ENCODE measurements at places on chromosomes 11 and 22. TPM values are rescaled to one million over a fixed set of nuclear protein-coding genes. Genes with fewer than 3 reads are reported as not detected.

DNA sequence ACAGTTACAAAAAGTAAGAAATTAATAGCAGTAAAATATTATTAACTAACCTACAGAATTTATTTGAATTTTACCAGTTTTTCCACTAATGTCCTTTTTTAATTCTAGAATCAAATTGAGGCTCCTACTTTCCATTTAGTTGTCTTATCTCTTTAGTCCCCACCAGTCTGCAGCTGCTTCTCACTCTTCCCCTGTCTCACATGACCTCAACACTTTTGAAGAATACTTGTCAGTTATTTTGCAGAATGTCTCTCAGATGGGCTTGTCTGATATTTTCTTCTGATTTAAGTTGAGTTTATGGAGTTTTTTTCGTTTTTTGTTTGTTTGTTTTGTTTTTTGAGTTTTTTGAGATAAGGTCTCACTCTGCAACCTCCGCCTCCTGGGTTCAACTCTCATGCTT lies 74.3 kb upstream of the ADORA2A start:
- DNase-seq, result no peak

DNA sequence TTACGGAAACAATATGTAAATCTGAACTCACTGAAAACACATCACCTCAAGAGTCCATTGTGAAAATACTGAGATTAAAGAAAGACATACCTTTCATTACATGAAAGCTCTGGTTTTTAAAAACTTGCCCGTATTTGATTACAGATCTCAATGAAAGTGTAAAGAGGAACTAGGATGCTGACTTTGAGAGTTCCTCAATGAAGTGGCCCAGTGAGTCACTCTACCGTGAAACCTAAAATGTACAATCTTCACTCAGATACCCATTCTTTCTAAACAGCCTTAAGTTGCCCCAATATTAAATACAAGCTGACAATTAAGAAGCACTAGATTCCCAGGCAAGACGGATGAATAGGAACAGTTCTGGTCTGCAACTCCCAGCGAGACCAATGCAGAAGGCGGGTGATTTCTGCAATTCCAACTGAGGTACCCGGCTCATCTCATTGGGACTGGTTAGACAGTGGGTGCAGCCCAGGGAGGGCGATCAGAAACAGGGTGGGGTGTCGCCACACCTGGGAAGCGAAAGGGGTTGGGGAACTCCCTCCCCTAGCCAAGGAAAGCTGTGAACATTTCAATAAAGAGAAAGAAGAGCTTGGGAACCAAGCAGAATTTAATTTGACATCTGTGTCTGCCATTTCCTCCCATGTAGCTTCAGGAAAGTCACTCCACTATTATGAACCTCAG lies 33.8 kb upstream of the OR9G4 start:
- no peak for DNase-seq

DNA sequence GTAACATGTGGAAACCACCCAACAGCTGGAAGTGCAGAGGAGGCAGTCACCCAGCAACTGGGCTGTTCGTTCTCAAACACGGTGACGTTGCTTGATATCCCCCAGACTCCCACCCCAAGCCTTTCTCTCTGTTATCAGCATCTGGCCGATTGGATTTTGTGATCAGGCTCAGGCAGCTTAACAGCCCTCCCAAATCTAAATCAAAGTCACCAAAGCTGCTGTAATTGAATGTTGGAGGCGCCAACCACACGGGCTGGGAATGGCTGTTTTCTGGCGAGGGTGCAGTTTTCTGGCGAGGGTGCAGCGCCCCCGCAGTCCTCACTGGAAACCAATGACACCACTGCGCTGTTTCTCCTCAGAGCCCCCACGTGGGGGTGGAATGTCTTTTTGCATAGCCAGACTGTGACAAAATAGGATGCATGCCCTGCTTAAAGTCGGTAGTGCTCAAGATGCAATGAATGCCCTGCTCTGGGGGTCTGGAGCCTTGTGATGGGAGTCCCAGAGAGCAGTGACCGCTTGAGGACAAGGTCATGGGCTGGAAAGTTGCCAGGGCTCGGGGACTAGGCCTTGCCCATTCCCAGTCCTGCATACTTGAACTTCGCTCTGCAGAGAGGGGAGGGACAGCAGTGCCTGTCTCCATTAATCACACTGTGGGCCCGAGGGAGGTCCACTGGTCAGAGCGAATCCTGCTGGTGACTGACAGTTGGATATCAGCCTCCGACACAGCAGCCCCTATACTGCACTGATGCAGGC lies 105.3 kb downstream of the MORC2 start:
- DNase-seq, result no peak

Gene SEZ6L
- total RNA-seq, result not detected

GRCh38 chr22:19635644-19636043 lies 78.7 kb upstream of the SEPTIN5 start:
- DNase-seq, result no peak

- no peak for DNase-seq
These were observed 47.2 kb downstream of the CCDC34 start for GRCh38 chr11:27315836-27316235.

DNA sequence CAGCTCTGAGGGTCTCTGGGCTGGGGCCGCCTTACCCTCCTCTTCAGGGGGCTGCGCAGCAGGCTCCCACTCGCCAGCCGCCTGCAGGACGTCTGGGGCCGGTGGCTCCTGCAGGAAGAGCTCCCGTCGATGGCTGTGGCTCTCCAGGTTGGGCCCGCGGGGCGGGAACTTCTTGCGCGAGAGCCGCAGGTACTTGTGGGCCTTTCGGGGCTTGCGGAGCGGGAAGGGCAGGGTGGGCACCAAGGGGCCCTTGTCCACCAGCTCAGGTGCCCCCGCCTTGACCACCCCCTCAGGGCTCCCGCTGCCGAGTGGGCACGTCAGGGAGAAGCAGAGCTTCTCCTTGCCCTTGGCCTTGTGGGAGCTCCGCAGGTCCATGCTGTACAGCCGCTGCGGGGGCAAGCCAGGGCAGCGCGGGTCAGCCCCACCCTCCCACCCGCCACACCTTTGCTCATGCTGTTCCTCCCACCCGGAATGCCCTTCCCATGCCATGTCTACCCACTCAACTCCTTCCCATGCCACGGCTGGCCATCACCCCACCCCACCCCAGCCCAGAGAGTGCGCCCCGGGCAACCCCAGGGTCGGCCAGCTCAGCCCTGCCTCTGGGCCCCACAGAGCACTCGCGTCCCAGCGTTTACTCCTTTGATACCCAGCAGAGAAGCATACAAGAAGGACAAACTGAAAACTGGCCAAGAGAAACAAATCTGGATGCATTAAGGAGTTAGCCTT lies 18.0 kb downstream of the CBX7 start:
- DNase-seq, result no peak

GRCh38 chr11:44629732-44630345 lies 64.4 kb downstream of the CD82 start:
- no peak for DNase-seq

GRCh38 chr11:114097832-114098231 lies 38.3 kb downstream of the ZBTB16 start:
- no peak for DNase-seq

Gene TRIM51
- total RNA-seq, result 23.9 TPM

DNA sequence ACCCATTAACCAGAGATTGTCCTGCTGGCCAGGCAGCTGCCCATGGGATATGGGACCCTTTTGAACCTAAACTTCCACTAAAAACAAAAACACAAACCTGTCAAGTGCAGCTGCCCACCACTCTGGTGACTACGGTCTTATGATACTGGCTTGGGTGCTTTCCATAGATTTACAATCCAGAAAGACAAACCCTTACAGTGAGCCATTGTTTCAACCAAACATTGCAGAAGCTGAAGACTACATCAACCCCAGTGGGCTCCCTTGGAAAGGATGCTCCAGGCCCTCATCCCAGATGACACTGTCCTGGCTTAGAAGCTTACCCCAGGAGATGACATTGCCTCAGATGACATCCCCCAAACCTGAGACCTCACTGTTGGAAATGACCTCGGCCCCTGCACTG lies 56.9 kb upstream of the WNT11 start:
- DNase-seq, result peak; percentile 5

GRCh38 chr22:27070594-27070993 lies 413.2 kb downstream of the MIAT start:
- no peak for DNase-seq

Gene KCNK4
- total RNA-seq, result not detected

GRCh38 chr22:25383892-25384291 lies 164.5 kb downstream of the CRYBB2 start:
- DNase-seq, result no peak

DNA sequence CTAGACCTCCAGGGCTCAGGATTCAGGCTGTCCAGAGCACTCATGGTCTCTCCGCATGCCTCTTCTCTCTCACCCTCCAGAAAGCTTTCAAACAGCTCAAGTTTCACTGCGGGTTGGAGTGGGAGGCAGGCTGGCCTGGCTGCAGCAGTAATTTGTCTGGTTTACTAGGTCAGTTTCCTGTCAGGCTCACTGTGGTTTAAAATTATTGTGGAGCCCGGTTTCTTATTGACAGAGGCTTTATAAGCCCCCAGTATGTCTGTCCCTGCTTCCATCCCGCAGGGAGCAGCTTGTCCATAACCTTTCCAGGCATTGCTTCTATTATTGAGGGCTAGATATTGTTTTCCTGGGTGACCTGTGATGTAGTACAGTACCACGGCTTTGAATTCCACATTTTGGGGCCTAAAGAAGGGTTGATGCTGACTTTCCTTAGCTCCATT lies 235.3 kb upstream of the SORL1-AS1 start:
- no peak for DNase-seq

- no peak for DNase-seq
These were observed at the start of gene OPCML for GRCh38 chr11:133531971-133532651. Gene OPCML, minus strand, starts transcription at chr11:133532501.

DNA sequence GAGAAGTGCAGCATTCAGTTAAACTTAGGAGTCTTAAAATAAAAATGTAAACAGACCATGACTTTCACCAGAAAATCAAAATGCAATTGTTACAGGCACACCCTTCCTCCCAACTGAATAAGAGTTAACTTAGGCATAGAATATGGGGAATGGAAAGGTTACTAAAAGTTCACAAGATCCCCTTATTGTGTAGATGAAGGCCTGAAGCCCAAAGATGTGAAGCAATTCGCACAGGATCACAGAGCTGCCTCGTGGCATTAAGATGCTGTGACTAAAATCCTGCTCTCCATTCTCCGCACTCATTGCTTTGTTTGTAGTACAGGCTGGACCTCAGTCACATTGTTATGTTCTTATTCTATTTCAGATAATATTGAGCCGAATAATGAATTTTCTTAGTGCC lies 4.0 kb downstream of the MS4A5 start:
- no peak for DNase-seq

DNA sequence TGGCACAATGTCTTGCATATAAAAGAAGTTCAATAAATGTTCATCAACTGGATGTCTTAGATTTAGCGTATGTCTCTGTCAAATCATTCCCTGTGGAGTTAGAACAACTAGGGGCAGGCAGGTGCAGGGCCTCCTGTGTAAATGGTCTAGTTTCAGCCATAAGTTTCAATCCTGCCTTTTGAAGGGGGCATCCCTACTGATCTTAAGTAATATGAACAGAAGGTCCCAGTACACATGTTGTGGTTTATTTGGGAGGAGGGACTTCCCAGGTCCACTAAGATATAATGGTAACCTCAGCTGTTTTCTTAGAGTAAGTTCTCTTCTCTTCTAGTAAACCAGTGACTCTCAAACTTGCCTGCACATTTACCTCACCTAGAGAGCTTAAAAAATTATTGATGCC lies 19.8 kb downstream of the TTC12 start:
- DNase-seq, result no peak

Gene TMEM86A
- 5.3 TPM for total RNA-seq

- no peak for DNase-seq
These were observed 24.8 kb downstream of the NARS2 start for GRCh38 chr11:78549624-78550409.

DNA sequence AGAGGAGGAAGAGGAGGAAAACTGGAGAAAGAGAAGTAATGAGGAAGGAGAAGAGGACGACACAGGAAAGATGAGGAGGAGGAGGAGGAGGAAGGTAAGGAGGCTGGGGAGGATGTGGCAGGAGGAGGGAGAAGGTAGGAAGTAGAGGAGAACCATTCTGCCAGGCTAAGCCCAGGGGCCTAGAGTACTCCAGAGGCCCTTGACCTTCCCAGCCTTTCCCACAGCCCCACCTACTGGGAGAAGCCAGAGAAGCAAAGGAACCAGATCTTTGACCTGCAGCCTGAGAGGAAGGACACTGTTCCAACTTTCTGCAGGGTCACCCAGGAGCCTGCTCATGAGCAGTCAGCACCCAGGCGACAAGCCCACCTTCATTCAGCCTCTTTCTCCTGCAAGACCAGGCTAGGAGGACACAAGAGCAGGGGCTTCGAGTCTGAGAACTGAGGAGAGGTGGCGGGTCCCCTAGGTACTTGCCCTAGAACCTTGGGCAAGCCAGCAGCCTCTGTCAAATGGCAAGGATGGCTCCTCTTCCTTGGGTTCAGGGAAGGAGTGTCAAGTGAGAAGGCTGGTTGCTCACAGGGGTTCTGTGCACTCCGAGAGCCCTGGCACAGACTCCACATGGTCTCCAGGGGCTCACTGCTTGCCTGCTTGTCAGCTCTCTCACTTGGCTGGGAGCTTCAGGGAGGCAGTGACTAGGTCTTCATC lies 27.9 kb upstream of the OAF start:
- peak; percentile 71 for DNase-seq

Gene OR4D5
- total RNA-seq, result not detected

GRCh38 chr11:72833811-72834493 lies 19.7 kb downstream of the ATG16L2 start:
- DNase-seq, result peak; percentile 30

GRCh38 chr22:25134451-25134850 lies 65.2 kb upstream of the CRYBB3 start:
- no peak for DNase-seq

Gene SDHD
- 169 TPM for total RNA-seq

DNA sequence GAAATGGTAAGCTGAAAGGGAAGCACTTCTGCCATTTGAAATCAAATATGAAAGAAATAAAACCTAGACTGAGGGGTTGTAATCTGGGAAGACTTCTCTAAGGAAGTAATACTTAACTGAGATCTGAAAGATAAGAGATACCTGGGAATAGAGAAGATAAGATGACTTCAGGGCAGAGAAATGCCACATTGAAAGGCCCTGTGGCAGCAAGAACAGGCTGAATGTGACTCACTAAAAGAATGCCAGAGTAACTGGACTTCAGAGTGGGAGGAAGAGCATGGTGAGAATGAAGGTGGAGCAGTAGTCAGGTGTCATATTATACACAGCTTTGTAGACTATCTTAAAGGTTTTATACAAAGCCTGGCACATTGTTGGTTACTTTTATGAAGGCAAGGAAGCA lies 17.6 kb downstream of the CALCA start:
- DNase-seq, result no peak

DNA sequence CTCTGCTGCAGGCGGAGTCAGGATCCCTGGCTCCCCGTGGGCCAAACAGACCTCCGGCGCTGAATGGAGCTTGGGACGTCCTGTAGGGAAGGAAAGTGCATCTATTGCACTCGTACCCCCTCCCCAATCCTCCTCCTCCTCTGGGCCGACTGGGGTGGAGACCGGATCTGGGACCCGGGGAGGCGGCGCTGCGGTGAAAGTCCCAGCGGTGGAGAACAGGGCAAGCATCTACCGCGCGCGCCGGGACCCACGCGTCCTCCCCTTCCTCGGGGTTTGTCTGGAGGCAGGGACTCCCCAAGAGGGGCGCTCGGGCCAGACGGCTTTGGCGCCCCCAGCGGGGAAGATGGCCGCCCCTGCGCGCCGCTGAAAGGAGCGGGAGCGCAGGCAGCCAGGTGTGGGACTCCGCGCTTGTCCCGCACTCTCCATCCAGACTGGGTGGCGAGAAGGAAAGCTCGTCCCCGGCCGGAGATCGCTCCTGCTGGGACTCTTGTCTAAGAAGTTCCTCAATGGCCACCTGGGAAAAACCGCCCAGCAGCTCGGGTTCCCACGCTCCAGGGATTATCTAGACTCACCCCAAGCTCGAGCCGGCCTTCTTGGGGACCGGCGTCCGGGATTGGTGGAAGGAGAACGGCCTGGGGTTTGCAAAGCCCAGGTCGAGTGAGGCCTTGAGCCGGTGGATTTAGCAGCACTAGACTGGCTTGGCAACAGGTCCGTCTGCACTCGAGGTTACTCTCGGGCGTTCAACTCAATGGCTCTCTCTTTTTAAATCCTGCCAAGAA lies 718 bp downstream of the FADS2 start:
- no peak for DNase-seq
